ENCODE measurements at places on chromosomes 7 and 10. TPM values are rescaled to one million over a fixed set of nuclear protein-coding genes. Genes with fewer than 3 reads are reported as not detected.

The FHIP2A gene
- total RNA-seq = 14.1 TPM

The NKX1-2 gene
- total RNA-seq = 5.5 TPM

The POM121C gene
- 18.3 TPM for total RNA-seq

The SPDYE16 gene
- not detected for total RNA-seq

The C10orf67 gene
- total RNA-seq = 0.11 TPM

The TLX1 gene
- not detected for total RNA-seq

The GSTO1 gene
- total RNA-seq = 168 TPM

The XPNPEP1 gene
- total RNA-seq = 58.8 TPM

The SLC39A12 gene
- not detected for total RNA-seq

The ADCY1 gene
- total RNA-seq = 0.56 TPM

The LMTK2 gene
- 13.8 TPM for total RNA-seq

The ARMC3 gene
- total RNA-seq = not detected

The C10orf105 gene
- not detected for total RNA-seq

The SFTPA1 gene
- total RNA-seq = not detected

The ZNF804B gene
- total RNA-seq = not detected

The FZD1 gene
- total RNA-seq = 4.1 TPM

The SYT15 gene
- total RNA-seq = 0.10 TPM

The ZMIZ1 gene
- 16.6 TPM for total RNA-seq

The COG5 gene
- 48.4 TPM for total RNA-seq

The ELMO1 gene
- total RNA-seq = not detected

The TACC2 gene
- total RNA-seq = 21.1 TPM

Measured in foreskin keratinocyte (primary cell).